ENCODE measurements at places on chromosomes 5 and 9. TPM values are rescaled to one million over a fixed set of nuclear protein-coding genes. Genes with fewer than 3 reads are reported as not detected.

DNA sequence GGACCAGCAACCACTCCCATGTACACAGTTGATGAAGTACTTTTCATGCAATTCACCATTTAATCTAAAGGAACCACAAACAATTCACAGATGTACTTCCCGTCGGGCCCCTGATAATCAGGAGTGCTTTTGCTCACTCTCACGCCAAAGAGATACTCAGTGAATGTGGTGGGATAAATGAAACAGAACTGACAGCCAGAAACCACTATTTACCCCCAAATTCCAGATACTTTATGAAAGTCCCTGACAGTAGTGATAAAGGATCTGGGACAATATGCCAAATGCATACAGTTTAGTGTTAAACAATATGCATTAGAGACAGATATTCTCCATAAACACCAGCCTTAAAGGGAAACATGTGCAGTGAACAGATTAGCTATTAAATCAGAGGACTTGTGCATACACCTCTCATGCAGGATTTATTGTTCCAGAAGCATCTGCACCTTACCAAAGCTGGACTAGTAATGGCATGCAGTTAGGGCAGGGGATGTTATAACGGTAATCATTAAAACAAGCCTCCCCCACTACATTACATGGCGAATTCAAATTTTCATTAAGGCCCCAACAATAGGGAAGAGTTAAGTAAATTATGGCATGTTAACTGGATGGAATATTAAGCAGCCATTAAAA is 74.0 kb upstream of the SLC25A51 start:
- no peaks in the 10 kb centered on the region for H3K27me3 ChIP-seq
- no peak overlapping the region for H3K4me3 ChIP-seq
- DNase-seq = no peak
- no peaks in the 10 kb centered on the region for H3K4me1 ChIP-seq

Gene STK10
- total RNA-seq = 229 TPM

DNA sequence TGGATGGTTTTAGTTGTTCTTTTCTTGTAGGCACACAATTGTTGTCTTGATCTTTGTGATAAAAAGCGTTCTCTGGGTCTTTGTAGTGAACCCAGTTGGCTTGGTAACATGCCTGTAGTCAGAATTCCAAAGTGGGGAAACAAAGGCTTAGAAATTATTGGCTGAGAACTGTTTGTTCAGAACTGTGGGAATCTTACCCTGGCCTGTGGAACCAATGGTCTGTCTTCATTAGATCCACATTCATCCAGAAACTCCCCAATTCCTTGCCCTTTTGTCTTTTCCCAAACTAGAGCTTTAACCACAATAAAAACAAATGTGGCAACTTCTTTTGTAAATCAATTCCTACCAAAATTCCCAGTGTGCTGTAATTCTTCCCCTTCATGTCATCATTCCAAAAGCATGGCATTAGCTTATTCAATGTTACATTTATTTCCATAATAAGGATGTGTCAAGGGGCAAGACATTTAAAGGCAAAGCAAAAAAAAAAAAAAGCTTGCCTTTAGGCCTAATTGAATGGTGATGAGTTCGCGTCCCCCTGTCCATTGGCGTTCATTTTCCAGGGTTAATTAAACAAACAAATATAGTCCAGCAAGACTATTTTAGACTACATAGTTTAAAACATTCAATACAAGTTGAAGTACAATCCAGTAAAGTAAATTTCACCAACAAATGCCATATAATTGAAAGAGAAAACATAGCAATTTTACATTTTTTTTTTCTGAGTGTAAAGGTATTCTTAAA is 249.8 kb upstream of the ZNF608 start:
- no peaks in the 10 kb centered on the region for H3K27me3 ChIP-seq
- no peak overlapping the region for H3K27ac ChIP-seq
- H3K4me1 ChIP-seq = no peaks in the 10 kb centered on the region
- H3K4me3 ChIP-seq = no peak overlapping the region

DNA sequence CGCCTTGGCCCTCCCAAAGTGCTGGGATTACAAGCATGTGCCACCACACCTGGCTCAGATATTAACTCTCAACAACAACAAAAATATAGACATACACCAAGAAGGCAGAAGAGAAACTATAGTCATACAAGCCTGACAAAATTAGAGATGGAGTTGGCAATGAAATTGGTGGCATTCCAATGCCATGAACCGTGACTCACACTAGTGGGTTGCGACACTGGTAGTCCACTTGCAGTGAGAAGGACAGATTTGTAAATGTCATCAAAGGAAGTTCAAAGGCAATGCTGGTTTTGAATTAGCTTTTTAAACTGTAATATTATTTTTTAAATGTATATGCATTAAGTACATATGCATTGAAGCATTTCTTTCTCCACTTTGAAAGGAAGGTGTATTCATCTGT is 8.5 kb upstream of the DNAJC25 start:
- H3K36me3 ChIP-seq = no peaks in the 10 kb centered on the region
- H3K27ac ChIP-seq = no peak overlapping the region
- DNase-seq = no peak
- no peaks in the 10 kb centered on the region for H3K4me1 ChIP-seq

Gene BAAT
- total RNA-seq = not detected

Gene PTPRD
- total RNA-seq = not detected

- H3K27ac ChIP-seq = no peak overlapping the region
- no peaks in the 10 kb centered on the region for H3K27me3 ChIP-seq
- DNase-seq = no peak
Measured at GRCh38 chr5:150066436-150066835, 19.9 kb downstream of the CSF1R start.

DNA sequence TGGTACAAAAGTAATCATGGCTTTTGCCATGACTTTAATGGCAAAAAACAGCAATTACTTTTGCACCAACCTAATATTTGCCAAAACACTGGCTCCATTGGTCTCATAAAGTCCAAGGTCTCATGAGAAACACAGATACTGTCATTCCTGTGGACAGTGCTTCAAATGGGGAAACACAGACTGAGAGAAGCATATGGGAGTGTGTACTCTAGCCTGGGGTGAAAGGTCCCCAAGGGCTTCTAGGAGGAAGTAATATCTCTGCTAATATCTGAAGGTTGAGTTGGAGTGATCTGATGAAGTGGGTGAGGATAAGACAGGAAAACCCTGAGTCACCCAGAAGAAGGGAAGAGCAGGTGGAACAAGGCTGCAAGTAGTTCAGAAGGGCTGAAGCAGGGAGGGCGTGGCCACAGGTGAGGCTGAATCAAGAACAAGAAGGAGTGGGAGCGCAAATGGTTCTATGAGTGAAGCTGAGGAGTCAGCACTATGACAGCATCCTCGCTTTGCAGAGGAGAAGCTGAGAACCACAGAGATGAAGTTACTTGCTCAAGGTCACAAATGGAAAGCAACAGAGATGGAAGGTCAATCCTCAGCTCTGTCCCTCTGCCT is 164.1 kb downstream of the ASTN2 start:
- H3K4me3 ChIP-seq = no peak overlapping the region
- H3K27me3 ChIP-seq = no peaks in the 10 kb centered on the region
- no peak for DNase-seq
- no peaks in the 10 kb centered on the region for H3K36me3 ChIP-seq
- H3K4me1 ChIP-seq = no peaks in the 10 kb centered on the region

Gene C5orf46
- total RNA-seq = not detected

DNA sequence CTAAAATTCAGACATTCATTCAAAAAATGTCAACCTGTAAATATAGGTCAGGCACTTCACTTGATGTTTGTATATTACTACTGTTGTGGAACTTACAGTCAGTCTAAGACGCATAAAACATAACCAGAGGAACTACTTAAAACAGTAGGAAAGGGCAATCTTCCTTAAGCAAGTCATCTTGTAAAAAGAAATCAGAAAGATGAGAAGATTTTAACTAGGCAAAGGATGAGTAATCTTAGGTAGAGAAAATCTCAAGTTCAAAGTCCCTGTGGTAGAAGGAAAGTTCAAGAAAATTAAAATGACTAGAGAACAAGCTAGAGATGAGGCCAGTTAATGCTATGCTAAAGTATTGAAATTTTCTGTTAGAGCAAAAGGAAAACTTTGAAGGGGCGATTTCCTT is 152.4 kb downstream of the RAPGEF6 start:
- peaks cover 70% of the 10 kb centered on the region for H3K36me3 ChIP-seq
- no peak overlapping the region for H3K4me3 ChIP-seq
- H3K27me3 ChIP-seq = no peaks in the 10 kb centered on the region
- H3K27ac ChIP-seq = no peak overlapping the region
- H3K4me1 ChIP-seq = peaks cover 9% of the 10 kb centered on the region
